ENCODE measurements at places on chromosomes 2 and 18.

- no peak for DNase-seq
These were observed 35.2 kb upstream of the EFEMP1 start for GRCh38 chr2:55958756-55959155.

DNA sequence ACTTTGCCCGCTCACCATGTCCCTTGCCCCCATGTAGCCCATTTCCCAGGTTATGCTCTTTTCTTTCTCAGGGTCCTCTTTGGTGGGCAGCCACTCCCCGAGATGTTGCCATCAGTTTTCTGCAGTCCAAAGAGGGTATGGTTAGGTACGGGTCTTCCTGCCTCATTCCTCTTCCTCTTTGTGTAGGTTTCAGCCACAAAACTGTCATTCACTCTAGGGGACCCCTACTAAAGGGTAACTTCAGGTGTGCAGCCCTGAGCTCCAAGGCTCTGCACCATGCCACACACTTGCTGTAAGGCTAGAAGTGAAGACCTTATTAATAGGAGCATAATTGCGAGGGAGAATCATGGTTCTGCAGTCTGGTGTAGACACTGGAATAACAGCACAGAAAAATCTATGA is 99.8 kb upstream of the ZNF397 start:
- no peak for DNase-seq

DNA sequence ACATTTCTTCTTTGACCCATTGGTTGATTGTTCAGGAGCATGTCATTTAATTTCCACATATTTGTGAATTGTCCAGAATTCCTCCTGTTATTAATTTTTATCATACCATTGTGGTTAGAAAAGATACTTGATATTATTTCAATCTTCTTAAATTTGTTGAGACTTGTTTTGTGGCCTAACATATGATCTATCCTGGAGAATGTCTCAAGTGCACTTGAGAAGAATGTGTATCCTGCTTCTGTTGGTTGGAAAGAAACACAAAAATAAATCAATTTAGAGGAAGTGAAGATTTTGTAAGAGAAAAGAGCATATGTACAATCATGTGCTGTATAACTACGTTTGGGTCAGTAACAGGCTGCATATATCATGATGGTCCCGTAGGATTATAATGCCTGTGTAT is 118.6 kb upstream of the CDC42EP3 start:
- DNase-seq = no peak

GRCh38 chr18:2982022-2982421 is 30.9 kb downstream of the LPIN2 start:
- DNase-seq = no peak

GRCh38 chr2:99806758-99807157 is 316.9 kb upstream of the REV1 start:
- DNase-seq = no peak

DNA sequence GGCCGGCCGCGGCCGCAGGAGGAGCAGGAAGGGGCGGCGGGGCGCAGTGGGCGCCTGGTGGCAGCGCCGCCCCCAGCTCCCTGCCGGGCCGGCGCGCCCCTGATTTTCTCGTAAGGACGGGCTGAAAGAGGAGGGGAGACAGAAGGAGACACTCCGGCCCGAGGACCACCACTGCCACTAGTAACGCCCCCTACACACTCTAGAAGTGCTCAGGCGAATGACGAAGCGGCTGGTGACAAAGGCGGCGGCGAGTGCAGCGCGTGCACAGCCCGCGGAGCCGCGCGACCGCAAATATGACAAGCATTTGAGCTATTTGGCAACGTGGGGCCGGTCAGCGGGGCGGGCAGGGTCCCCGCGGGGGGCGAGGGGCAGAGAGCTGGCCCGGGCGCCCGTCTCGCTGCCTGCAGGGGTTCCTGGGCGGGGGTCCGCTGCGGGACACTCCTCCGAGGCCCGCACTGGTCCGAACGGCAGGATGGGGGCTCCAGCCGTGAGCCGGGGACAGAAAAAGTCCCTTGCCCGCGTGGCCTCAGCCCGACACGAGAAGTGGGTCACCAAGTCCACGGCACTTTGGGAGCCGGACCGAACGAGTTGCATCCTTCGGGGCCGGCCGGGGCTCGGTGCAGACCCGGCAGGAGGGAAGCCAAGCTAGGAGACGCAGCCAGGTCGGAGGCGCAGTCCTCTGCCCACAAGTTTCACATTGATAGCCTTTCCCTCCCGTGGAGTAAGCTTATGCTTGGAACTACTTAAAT is 524 bp upstream of the SERTAD2 start:
- DNase-seq = peak; percentile 78

- no peak for DNase-seq
These were observed 28.2 kb downstream of the MAIP1 start for GRCh38 chr2:199983534-199983933.

- no peak for DNase-seq
These were observed 273.7 kb downstream of the SLC4A3 start for GRCh38 chr2:219901155-219901554.

DNA sequence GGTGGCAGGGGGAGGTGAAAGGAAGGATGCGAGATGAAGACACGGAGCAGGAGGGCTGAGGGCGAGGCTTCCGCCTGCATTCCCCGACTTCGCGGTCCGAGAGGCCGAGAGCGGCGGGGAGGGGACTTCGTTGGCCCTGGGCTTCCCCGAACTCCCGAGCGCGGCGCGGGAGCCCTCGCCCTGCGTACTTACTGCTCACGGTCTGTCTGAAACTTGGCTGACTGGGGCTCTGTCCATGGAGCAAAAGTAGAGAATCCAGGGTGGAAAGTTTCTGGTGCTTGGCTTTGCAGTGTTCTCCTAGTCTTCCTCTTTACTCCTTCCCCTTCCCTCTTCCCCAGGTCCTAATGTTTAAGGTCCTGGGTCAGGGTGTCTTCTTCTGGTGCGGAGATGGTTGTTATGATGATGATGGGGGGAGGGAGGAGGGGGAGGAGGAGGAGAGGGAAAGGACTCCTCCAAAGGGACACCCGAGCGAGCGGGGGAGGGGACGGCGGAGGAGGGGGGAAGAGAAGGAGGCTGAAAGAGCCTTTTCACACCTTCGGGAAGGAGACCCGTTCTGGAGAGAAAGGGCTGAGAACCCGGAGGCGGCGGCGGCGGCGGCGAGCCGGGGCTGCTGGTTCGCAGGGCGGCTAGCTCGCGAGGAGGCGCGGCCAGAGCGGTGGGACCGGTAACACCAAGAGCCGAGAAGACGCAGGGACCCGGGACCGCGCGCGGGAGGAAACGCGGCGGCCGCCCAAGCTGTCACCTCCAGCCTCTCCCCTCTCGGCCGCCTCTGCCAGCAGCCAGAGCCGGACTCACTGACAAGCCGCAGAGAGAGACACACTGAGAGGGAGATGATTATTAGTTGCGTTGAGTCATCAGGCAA is at the start of gene SATB2:
Gene SATB2, minus strand, starts transcription at position 793 of the 862 bp plus-strand sequence. CDS start 1,902 bp downstream, outside the sequence.
- DNase-seq = peak; percentile 53

DNA sequence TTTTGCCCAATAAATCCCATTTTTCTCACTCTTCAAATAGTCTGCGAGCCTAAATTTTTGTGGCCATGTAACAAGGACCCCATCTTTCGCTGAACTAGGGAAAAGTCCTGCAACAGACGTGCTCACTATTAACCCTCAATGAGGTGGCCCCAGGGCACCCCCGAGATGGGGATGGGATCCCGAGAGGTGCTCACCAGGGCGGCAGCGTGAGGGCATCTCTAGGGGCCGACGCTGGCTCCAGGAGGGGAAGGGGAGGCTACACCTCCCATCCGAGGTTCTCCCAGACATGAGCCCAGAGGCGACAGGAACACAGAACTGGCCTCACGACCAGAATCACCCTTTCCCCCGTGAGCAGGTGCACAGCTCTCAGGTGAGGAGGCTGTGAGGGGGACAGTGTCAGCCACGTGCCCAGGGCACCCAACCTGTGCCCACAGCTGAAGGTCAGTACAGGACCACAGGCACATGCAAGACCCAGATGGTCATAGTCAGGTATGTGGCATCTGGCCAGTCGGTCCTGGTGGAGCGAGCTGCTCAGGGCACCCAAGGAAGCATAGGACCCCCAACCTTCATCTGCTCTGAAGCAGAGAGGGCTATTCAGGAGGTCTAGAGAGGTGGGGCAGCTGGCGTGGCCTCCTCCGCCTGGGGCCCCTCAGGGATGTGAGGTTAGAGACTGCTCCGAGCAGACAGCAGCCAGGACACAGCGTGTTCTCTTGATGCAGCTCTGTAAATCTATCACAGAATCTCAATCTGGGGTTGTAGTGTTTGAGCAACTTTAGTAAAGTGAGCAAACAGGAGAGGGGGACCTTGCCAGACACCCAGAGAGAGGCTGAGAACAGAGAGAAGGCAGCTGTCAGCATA is 62.8 kb downstream of the PXDN start:
- no peak for DNase-seq
